Epithelial cell of umbilical artery (primary cell): ENCODE measurements at places on chromosomes 4 and X. TPM values are rescaled to one million over a fixed set of nuclear protein-coding genes. Genes with fewer than 3 reads are reported as not detected.

The PRKG2 gene
- under 0.01 TPM in 2 replicates for total RNA-seq

The SEL1L3 gene
- total RNA-seq: 75.7 and 138 TPM in 2 replicates

The TCEAL2 gene
- total RNA-seq: not detected in 2 replicates

The MCUB gene
- total RNA-seq: 54.6 and 64.6 TPM in 2 replicates

The HSFX2 gene
- 0.32 TPM in 1 of 2 replicates, not detected in the other for total RNA-seq

The AMMECR1 gene
- 6.5 and 6.7 TPM in 2 replicates for total RNA-seq

The MAGEC2 gene
- not detected in 2 replicates for total RNA-seq

The INTU gene
- total RNA-seq: 2.9 and 4.7 TPM in 2 replicates

The BMPR1B gene
- 0.15 and 0.65 TPM in 2 replicates for total RNA-seq

The KLF8 gene
- under 0.01 TPM in 1 of 2 replicates, not detected in the other for total RNA-seq
